ENCODE measurements at places on chromosomes 1 and 21.

DNA sequence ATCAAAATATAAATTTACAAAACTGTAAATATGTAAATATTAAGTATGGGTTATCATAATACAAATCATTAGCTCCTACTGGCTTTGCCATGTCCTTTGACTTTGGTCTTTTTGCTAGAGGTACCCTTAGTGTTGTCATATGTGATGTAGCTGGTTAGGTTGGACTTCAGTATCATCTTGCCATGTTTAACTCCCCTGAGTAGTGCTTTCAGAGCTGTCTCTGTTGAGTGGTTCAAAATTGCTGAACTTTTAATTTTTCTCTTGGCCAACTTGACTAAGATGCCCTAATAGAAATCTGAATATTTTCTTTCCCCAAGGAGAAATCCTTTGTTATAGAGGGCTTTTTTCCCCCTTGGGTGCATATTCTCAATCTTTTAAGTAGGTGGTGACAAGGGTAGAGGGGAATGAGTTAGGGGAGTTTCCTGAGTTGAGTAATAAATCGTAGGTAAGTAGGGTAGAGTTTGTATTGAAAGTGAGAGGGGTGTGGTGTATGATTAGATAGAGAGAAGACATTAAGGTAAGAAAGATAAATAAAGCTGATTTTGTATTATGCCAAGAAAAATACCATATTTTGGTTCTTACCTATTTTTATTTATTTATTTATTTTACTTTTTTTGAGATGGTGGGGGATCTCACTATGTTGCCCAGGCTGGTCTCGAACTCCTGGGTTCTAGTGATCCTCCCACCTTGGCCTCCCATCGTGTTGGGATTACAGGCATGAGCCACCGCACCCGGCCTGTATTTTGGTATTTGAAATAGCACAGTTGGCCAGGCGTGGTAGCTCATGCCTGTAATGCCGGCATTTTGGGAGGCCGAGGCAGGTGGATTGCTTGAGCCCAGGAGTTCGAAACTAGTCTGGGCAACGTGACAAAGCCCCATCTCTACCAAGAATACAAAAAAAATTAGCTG lies 21.8 kb downstream of the RPRD2 start:
- no peak for DNase-seq

DNA sequence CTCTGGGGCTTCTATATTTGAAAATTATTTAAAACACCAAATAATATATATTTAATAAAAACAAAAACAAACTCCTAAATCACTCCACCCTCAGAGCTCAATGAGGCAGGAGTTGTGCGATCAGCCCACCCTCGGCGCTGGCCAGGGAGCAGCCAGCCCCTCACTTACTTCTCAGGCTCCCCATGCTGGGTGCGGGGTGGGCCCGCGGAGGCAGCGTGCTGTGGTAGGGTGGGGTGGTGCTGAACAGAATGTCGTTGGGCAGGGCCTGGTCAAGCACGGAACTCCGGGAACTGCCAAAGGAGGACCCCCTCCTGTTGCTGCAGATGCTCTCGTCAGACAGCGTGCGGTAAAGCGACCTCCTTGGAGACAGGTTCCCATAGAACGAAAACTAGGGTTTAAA lies 204.5 kb downstream of the SIPA1L2 start:
- no peak for DNase-seq

GRCh38 chr1:234735476-234735875 lies 125.5 kb upstream of the IRF2BP2 start:
- no peak for DNase-seq

DNA sequence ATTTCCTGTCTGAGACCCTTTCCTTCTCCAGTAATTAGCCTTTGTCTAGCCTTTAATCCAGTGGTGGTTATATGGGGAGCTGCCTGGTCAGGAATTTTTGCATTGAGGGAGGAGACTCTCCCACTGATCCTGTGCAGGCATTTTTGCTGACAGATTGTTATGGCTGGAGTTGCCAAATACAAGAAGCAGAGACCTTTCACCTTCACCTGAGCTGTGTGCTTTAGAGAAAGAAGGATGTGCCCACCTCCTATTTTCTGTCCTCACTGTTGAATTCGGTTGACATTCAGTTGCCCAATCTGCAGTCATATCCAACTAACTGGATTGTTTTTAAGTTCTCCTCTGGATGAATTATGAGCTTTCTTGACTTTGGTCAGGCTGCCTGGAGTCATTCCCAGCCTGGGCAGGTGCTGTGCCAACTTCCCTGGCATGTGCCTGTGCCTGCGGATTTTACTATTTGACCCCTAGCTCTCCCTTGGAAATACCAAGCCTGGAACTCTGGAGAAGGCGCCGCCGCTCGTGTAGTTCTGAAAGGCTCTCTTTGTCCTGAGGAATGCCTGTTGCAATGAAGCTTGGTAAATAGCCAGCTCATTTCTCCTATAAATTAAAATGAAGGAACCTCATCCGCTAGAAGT lies 143.9 kb downstream of the NOS1AP start:
- peak; percentile 80 for DNase-seq

DNA sequence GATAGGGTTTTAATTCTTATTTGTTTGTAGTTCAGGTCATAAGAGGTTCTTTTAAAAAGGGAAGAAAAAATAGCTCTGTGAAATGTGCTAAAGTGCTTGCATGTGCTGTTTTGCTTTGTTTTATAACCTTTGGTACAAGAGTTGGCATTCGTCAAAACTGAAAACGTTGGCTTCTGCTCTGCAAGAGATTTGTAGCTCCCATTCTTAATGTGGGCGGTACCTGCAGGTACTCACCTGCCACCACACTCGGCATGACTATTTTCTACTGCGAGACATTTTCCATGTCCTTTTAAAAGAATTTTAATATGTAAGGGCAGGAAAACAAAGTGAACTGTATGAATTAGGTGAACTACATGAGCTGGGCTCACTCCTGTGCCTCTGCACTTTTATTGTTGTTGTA lies 92.6 kb downstream of the ADARB1 start:
- DNase-seq: no peak

DNA sequence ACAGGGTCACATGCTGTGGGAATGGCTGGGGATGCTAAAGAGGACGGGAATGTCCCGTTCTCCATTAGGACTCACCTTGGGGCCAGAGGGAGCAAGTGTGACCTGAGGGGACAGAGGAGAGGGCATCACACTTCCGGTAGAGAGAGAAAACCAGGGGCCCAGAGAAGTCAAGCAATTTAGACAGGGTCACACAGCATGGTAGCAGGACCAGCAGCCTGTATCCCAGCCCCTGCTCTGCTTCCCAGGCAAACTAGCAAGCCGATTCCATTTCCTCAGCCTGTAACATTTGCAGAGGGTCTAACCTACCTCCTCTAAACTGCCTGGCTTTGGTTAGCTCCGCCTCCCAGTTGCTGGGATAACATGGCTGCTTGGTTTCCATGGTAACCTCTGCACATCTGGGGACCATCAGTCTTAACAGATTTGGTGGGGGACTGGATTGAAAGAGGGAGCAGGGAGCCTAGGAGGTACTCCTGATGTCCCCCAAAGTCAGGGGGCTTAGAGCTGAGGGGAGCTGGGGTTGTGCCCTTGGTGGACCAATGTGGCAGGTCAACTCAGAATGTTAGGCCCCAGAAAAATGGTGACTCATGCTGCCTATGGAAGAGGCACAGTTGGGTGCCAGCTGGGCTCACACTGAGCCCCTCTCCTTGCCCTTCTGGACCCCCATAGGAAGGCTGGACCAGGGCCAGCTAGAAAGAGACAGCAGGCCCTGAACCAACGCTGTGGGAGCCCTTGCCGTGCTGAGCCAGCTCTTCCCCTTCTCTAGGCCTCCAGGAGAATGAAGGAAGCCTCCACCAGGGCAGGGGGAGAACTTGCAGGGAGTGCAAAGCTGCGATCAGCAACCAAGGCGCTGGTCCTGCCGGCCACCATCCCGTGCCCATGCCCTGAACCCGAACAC lies 9.5 kb downstream of the COL16A1 start:
- no peak for DNase-seq

GRCh38 chr1:81156887-81157286 lies 643.8 kb upstream of the ADGRL2 start:
- no peak for DNase-seq

- DNase-seq: no peak
These were observed 569.0 kb downstream of the PTPRU start for GRCh38 chr1:29805122-29805895.

- no peak for DNase-seq
These were observed 54.2 kb upstream of the TNR start for GRCh38 chr1:175797576-175797975.
